ENCODE measurements at places on chromosomes 1 and 21. TPM values are rescaled to one million over a fixed set of nuclear protein-coding genes. Genes with fewer than 3 reads are reported as not detected.

RIMKLA gene
- 11.9 TPM for total RNA-seq

RGS18 gene
- total RNA-seq: not detected

FCGR3A gene
- total RNA-seq: 0.75 TPM

AADACL3 gene
- total RNA-seq: not detected

TSPEAR gene
- total RNA-seq: not detected

SPRR2E gene
- not detected for total RNA-seq

OR2T12 gene
- not detected for total RNA-seq

SLAMF7 gene
- 15.4 TPM for total RNA-seq

Measured in transverse colon (tissue), 4 donors.